ENCODE measurements at places on chromosomes 4 and X. TPM values are rescaled to one million over a fixed set of nuclear protein-coding genes. Genes with fewer than 3 reads are reported as not detected.

DNA sequence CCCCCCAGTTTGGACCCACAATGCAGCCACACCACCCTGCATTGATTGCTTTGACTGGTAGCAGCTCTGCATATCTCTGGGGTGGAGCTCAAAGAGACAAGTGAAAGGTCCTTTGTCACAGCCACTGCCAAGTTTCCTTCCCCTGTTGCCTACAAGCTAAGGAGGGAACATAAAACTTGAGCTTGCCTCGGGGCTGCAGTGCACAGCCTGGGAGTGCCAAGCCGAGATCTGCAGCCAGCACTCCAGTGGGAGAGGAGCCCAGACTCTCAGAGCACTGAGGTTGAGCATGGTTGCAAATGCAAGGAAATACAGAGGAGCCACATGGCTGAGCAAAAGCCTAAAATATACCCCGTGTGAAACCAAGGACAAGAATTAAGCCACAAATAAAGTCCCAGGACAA is 142.2 kb downstream of the DKK2 start:
- DNase-seq, result no peak

GRCh38 chrX:39871648-39872047 is 226.1 kb downstream of the BCOR start:
- DNase-seq, result no peak

DNA sequence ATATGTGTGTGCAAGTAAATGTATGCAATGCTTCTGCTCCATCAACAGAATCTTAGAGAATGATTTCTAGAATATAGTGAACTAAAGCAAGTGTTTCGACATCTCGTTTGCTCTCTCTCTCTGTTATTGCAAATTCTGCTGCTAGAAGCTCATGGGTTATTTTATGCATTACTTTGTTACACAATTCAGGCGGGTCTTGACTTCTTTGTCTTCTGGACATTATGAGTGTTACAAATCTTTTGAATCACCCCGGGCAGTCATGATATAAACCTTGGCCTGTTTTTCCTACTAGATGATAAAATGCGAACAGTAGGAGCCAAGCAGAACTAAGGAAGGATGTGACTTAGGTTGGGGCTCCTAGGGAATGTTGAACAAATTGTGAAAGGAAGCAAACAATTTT is 166.4 kb upstream of the SFRP2 start:
- DNase-seq, result no peak

DNA sequence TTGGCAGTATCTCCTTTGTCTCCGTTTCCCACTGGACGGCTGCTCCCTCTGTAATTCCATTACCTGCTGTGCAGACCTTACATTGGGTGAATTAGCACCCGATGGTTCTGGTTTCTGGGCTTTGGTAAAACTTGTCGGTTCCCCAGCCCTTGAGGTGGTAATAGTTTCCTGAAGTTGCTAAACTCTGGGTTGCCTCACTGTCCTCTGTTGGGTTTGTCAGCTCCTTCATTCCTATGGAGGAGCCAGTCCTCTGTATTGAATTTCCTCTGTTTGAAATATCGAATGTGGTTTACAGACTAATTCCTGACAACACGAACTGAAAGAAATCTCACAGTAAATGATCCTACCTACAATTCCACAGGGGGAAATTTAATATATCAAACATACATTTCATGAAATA is 591.3 kb upstream of the FTHL17 start:
- DNase-seq, result no peak

- DNase-seq, result no peak
Measured at GRCh38 chrX:22378296-22378695, 105.6 kb downstream of the CBLL2 start.

DNA sequence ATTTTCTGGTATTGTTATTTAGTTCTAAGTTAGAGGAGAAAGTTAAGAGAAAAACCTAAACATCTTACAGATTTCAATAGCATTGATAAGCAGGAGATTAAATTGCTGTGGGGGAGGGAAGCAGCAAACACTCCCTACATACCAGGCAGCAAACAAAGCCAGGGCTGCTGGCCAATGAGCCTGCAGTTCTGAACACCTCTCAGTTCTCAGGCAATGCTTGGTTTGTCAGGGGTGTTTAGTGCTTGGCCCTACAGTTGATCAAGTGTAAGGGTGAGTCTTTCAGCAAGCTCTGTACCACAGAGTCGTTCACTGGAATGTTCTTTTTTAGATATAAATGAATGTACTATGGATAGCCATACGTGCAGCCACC is 38.6 kb downstream of the EGFL6 start:
- no peak for DNase-seq

Gene PDLIM3
- not detected for total RNA-seq

Gene SPANXA2
- not detected for total RNA-seq

Gene SCML2
- 2.2 TPM for total RNA-seq
